Foreskin fibroblast (primary cell): ENCODE measurements at places on chromosomes 16 and 17.

- no peak for DNase-seq
Measured at GRCh38 chr16:48106446-48106845, 49.3 kb downstream of the ABCC12 start.

DNA sequence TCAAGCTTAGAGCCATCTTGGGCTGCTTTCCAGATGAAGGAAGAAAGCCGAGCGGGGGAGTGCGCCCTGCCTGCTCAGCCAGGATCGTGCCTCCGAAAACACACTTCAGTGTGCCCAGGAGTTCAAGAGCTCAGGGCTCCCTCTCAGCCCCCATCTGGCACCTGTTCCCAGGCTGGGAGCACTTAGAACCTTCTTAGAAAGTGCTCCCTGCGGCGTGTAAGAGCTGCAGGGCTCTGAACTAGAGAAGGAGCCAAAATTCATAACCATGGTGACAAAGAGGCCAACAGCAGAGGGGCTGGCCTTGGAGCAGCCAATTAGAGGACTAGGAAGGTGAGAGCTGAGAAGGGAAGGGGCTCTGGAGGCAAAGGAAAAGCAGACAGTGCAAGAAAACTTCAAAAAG, 59.0 kb upstream of the TNRC6C start:
- no peak for DNase-seq

GRCh38 chr16:54585998-54586340, 299.4 kb upstream of the IRX3 start:
- no peak for DNase-seq

DNA sequence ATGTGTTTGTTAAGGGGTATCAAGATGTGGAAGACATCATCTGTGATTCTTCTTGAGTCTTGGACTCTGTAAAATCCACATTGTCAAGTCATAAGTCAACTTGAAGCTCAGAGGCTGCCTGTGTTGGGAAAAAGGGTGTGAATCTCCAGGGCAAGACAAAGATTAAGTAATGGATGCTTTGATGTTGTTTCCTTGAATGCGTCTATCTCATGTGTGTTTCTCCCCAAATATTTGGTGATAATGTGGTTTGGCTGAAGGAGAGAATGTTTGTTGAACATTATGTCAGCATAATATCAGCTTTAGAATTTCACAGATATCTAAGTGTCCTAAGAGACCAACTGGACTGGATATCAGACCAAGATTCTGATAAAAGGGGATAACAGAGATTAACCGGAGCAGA, 24.1 kb upstream of the KCNJ16 start:
- no peak for DNase-seq

- peak; percentile 16 for DNase-seq
Measured at GRCh38 chr17:12958786-12959185, 59.0 kb downstream of the ELAC2 start.

- DNase-seq: no peak
Measured at GRCh38 chr17:71593078-71593477, 527.7 kb upstream of the SOX9 start.
